ENCODE measurements at places on chromosomes 11 and 22. TPM values are rescaled to one million over a fixed set of nuclear protein-coding genes. Genes with fewer than 3 reads are reported as not detected.

OTOG gene
- not detected for total RNA-seq

TBC1D22A gene
- total RNA-seq = 10.3 TPM

MYRF gene
- 0.17 TPM for total RNA-seq

HEPN1 gene
- not detected for total RNA-seq

NNMT gene
- total RNA-seq = 639 TPM

CHRM1 gene
- not detected for total RNA-seq

PLAAT4 gene
- 108 TPM for total RNA-seq

CDCA5 gene
- total RNA-seq = 3.0 TPM

OR52K1 gene
- total RNA-seq = not detected

SMTNL1 gene
- not detected for total RNA-seq

FIBP gene
- 134 TPM for total RNA-seq

ALDH3B1 gene
- 24.9 TPM for total RNA-seq

ZNF215 gene
- total RNA-seq = 3.6 TPM

MMP13 gene
- total RNA-seq = not detected

FREY1 gene
- total RNA-seq = 0.83 TPM

BCO2 gene
- 1.0 TPM for total RNA-seq

SCN4B gene
- 10.4 TPM for total RNA-seq

TH gene
- total RNA-seq = not detected

FJX1 gene
- total RNA-seq = 8.7 TPM

PIM3 gene
- 40.1 TPM for total RNA-seq

PKP3 gene
- 0.83 TPM for total RNA-seq

PRG3 gene
- total RNA-seq = not detected

TSGA10IP gene
- not detected for total RNA-seq

KRTAP5-7 gene
- 0.17 TPM for total RNA-seq

CSTF3 gene
- 32.4 TPM for total RNA-seq

FXYD6 gene
- 8.0 TPM for total RNA-seq

PTGDR2 gene
- total RNA-seq = 0.26 TPM

RASL10A gene
- total RNA-seq = not detected

PLEKHB1 gene
- 2.5 TPM for total RNA-seq

C1QTNF4 gene
- total RNA-seq = under 0.01 TPM

ROBO4 gene
- total RNA-seq = 0.66 TPM

RCE1 gene
- total RNA-seq = 13.4 TPM

E2F8 gene
- not detected for total RNA-seq

PRR33 gene
- total RNA-seq = not detected

WT1 gene
- not detected for total RNA-seq
